Hematopoietic multipotent progenitor cell (in vitro differentiated cells): ENCODE measurements at places on chromosomes 7 and 10. TPM values are rescaled to one million over a fixed set of nuclear protein-coding genes. Genes with fewer than 3 reads are reported as not detected.

CRTAC1 gene
- total RNA-seq: not detected

SPDYE9 gene
- total RNA-seq: not detected

DGKI gene
- under 0.01 TPM for total RNA-seq

PIP gene
- not detected for total RNA-seq

- peak; percentile 59 for DNase-seq
These were observed 34.9 kb downstream of the TAX1BP1 start for GRCh38 chr7:27774717-27775328.

- DNase-seq: no peak
These were observed 527.5 kb downstream of the GPAM start for GRCh38 chr10:111656066-111656465.

- DNase-seq: no peak
These were observed 54.5 kb downstream of the UBE3C start for GRCh38 chr7:157193274-157193673.

DNA sequence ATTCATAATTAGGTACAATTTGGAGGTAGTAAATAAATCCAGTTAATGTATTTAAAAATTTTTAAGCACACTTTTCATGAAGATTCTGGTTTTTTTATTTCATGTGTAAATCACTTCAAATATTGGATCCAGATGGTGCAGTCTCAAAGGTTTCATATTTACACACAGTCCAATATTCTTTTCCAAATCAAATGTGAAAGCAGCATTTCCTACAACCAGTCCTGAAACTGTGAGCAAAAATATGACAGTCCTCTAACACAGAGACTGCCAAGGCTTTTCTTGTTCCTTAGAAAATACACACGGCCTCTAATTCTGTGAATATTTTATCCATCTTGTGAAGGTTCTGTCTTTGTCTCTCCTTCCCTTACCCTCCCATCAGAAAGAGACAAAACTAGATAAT lies 645.9 kb downstream of the ARL4A start:
- no peak for DNase-seq

GRCh38 chr7:15174485-15174884 lies 271.9 kb upstream of the DGKB start:
- no peak for DNase-seq

DNA sequence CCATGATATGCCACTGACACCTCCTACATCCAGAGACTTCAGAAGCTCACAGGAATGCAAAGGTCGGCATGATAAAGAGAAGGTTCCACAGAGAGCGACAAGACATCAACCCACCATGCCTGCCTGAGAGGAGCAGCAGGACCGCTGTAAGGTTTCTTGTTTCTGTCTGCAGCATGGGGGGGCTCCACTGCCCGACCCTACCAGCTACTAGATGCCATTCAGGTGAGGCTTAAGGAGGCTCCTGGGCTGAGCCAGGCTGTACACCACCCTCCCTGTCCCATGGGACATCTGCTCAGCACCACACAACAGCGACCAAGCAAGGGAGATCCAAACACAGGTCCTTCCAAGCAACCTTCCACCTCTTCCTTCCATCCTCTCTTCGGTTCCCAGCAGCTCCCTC lies 234.6 kb downstream of the TNS3 start:
- DNase-seq: no peak

- DNase-seq: no peak
These were observed 5.5 kb downstream of the ZNF503 start for GRCh38 chr10:75395932-75396630.

- no peak for DNase-seq
These were observed 16.5 kb downstream of the PLXDC2 start for GRCh38 chr10:19832699-19833098.

GRCh38 chr7:362402-363096 lies 72.6 kb downstream of the FOXL3 start:
- DNase-seq: no peak

DNA sequence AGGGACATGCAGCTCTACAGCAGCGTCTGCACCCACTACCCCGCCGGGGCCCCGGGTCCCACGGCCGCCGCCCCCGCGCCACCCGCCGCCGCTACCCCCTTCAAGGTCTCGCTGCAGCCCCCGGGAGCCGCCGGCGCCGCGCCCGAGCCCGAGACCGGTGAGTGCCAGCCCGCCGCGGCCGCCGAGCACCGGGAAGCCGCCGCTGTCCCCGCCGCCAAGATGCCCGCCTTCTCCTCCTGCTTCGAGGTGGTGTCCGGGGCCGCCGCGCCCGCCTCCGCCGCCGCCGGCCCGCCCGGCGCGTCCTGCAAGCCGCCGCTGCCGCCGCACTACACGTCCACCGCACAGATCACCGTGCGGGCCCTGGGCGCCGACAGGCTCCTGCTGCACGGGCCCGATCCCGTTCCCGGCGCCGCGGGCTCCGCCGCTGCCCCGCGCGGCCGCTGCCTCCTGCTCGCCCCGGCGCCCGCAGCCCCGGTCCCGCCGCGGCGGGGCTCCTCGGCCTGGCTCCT lies 631 bp downstream of the OTUD1 start:
- DNase-seq: peak; percentile 9

GRCh38 chr7:40887099-40887498 lies 752.3 kb downstream of the SUGCT start:
- DNase-seq: no peak

GRCh38 chr10:86630079-86630478 lies 24.3 kb upstream of the OPN4 start:
- DNase-seq: no peak
